ENCODE measurements at places on chromosomes 5 and 9.

DNA sequence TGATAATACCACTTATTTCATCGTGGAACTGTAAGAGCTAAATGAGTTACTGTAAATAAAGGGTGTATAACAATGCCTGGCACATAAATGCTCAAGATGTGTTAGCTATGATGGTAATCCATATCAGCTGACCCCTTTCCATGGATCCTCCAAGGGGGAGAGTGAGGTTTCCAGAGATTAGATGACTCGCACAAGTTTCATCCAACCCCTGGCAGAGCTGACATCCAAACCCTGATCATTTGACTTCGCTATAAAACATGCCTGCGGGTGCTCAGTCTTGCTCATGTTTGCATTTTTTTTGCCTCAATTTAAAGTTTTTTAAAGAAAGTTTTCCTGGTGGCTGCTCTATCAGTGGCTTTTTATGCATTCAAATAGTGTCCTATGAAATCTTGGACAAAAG lies 145.7 kb upstream of the SMIM23 start:
- no peak for DNase-seq

DNA sequence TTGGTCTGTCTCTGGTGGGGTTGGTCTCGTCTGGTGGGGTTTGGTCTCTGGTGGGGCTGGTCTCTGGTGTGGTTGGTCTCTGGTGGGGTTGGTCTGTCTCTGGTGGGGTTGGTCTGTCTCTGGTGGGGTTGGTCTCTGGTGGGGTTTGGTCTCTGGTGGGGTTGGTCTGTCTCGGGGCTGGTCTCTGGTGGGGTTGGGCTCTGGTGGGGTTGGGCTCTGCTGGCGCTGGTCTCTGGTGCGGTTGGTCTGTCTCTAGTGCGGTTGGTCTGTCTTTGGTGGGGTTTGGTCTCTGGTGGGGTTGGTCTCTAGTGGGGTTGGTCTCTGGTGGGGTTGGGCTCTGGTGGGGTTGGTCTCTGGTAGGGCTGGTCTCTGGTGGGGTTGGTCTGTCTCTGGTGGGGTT lies 16.3 kb upstream of the CD74 start:
- no peak for DNase-seq

- no peak for DNase-seq
These were observed 10.6 kb upstream of the SLC2A6 start for GRCh38 chr9:133489253-133490190.

DNA sequence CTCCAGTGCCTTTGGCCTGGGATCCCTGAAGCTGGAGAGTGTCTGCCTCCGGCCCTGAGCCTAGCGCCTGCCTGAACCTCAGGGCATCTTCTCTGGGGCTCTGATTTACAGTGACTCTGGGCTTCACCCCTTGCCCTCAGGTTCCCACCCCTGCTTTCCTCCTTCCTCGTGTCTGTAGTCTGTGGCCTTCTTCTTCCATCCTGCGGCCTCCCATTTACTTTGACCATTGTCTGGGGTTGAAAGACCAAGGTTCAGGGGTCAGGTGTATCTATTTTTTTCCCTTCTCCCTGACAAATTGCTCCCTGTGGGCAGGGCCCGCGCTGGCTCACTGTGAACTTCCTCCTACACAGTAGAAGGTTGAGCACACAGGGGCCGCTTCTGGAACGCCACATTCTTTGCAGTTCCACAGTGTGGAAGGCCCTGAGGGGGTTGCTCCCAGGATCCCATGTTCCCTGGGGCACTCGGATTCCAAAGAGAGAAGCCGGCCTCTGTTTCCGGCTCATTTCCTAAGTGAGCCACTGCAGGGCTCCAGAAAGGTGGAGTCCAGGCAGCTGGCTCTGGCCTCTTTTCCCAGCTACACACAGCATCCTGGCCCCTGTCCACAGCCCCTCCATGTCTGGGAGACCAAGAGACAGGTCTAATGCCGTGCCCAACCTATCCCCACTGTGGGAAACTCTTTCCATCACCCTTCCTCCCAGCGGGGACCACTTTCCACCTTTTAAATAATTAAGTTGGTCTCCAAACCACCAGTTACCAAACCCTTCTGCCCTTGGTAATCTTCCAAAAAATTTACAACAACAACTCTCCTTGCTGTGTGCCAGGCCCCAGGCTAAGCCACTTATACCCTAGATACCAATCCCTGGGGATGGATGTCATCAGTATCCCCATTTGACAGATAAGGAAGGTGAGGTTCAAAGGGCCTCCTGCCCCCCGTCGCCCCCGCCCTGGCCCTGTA lies 140.3 kb upstream of the IER5L start:
- no peak for DNase-seq

- no peak for DNase-seq
These were observed 76.7 kb upstream of the CHD1 start for GRCh38 chr5:99005506-99005905.

- no peak for DNase-seq
These were observed 592.6 kb upstream of the CDH6 start for GRCh38 chr5:30600892-30601291.

GRCh38 chr5:95087816-95088317 lies 197.0 kb downstream of the MCTP1 start:
- peak; percentile 47 for DNase-seq

DNA sequence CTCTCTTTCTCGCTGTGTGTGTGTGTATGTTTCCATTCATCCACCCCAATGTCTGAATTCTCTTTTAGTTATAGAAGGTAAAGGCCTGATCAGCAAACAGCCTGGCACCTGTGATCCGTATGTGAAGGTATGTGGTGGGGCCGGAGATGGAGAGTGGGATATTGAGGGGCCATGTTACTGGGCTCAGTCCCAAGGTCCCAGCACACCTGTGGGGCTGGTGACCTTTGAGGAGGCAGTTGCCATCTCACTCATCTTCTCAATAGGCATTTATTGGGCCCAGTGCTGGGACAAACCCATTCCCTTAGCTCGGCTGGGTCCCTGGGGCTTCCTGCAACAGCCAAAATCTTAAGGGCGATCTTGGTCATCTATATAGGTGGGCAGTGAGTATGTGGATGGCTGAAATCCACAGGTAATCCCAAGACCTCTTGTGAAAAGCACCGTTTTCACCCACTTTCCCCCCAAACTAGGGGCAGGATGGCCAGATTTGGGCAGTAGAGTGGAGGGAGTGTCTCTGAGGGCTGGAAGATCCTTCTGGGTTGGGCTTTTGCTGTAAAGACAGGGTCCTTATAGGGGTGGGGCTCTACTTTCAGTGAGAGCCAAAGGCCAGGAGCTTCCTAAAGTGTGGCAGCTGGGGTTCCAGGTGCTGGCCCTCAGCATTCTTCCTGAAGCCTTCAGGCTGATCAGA lies 19.6 kb downstream of the RGS3 start:
- DNase-seq, result no peak

- no peak for DNase-seq
These were observed 398.5 kb upstream of the SLC24A2 start for GRCh38 chr9:20187318-20187717.

DNA sequence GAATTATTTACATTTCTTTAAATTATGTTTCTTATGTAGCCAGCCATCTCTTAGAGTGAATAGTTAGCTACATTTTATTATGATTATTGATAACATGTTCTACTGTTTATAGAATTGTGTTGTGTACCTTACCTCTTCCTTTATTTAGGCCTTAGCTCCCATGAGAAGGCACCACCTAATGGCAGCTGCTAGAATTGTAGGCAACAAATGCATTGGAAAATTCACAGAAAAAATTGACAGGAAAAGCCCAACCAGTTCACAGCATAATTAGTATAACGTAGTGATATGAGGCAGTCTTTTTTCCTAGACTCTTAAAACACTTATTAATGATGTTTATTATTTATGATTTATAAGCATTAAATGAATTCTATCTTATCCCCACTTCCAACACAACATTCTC lies 175.8 kb downstream of the WDR70 start:
- DNase-seq, result no peak

- DNase-seq, result no peak
These were observed 29.3 kb downstream of the PPIC start for GRCh38 chr5:123007182-123007581.

DNA sequence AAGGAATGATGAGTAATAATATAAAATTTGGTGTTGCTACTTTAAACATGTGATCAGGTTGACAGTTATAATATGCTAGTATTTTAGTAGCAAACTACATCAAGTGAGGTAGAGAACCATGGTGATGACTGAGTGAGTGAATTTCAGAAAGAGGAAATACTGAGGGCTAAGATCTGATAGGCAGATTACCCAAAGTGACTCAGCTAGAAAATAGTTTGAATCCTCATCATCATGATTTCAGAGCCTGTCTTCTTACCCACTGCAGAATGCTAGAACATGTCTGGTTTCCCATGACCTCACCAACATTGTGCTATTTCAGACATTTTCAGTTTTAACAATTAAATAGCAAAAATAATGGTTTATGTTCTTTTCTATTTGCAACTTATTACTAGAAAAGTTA lies 602.1 kb downstream of the TAF11L14 start:
- DNase-seq, result no peak
